Endothelial cell (in vitro differentiated cells): ENCODE measurements at places on chromosomes 3 and 15.
A peak's percentile ranks its signal among the peaks of the same experiment; 100 is the strongest.

DNA sequence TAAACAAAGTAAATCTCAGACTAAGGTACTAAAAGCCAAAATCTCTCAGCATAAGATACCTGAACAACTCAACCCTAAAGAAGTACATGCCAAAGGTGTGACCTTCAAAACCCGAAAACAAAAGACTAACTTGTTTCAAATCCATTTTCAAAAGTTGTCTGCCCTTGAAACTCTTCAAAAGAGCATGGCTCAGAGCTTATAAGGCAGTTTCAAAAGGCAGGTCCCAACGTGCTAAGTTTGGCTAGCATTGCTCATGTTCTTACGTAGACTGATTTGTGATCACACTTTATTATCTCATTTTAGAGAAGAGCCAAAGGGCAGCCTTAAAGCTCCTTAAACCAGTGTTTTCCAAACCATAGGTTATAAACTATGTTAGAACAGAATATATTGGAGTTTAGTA is 112.2 kb downstream of the FEZF2 start:
- H3K27ac ChIP-seq = no peak overlapping the region
- H3K27me3 ChIP-seq = peaks cover 2% of the 10 kb centered on the region
- DNase-seq = no peak
- H3K4me3 ChIP-seq = no peak overlapping the region

DNA sequence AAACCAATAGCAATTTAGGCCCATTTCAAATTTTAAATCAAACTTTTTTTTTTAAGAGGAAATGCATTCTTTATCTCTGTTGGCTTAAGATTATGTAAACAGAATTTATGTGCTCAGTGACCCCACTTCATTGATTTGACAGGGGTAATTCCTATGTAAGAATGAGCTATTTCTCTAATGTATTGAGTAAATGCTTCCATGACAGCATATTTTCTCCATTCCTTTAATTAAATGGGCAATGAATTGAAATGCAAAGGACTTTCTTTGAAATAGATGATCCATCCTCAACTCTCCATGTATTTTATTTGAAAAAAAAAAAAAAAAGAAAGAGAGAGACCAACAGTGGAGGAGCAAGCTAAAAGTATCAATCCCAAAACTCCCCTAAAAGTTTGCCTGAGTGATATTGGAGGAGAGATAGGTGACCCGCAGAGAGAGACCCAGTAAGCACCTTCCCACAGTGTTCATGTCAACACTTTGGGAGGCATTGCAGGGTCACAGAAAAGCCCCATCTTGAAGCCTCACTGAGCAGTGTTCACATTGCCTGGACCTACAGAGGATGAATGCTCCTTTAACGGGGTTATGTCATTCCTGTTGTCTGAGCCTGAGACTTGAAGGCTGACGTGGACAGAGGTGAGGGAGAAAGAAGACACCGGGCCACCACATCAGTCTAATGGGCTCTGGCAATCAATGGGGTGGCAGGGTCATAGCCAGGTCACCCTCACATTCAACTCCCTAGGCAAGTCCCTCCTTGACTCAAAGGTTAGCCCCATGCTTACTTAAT is 176.0 kb downstream of the SHOX2 start:
- H3K4me3 ChIP-seq = no peak overlapping the region
- H3K4me1 ChIP-seq = peaks cover 5% of the 10 kb centered on the region
- H3K36me3 ChIP-seq = no peaks in the 10 kb centered on the region
- no peak for DNase-seq
- H3K27ac ChIP-seq = no peak overlapping the region
- no peaks in the 10 kb centered on the region for H3K27me3 ChIP-seq

- H3K27ac ChIP-seq = no peak overlapping the region
- peaks cover 11% of the 10 kb centered on the region for H3K27me3 ChIP-seq
- peak; percentile 62 for DNase-seq
- peaks cover 20% of the 10 kb centered on the region for H3K4me1 ChIP-seq
- H3K36me3 ChIP-seq = peaks cover 9% of the 10 kb centered on the region
Observed at GRCh38 chr15:29570948-29571791, 251.1 kb downstream of the TJP1 start.

GRCh38 chr3:72630969-72631344 is 217.3 kb downstream of the SHQ1 start:
- H3K27ac ChIP-seq = no peak overlapping the region
- H3K27me3 ChIP-seq = peaks cover 4% of the 10 kb centered on the region
- no peak for DNase-seq
- H3K4me1 ChIP-seq = peaks cover 20% of the 10 kb centered on the region
- H3K36me3 ChIP-seq = no peaks in the 10 kb centered on the region

DNA sequence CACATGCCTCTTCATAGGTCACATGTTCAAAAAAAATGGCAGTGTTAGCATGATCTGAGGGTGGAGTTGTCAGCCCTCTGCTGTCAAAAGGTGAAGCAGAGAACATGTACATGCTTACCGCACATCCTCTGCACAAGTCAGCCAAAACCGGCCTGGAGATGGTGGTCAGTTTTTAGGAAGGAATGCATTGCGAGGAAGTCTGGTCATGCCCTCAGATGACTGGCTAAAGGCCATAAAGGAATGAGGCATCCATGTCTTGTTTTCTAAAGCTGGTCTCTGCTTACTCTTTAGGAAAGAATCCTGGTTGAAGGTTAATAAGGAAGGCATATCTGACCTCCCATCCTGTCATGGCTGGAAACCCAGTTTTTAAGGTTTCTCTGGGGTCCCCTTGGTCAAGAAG is 292.0 kb upstream of the CCDC54 start:
- no peaks in the 10 kb centered on the region for H3K36me3 ChIP-seq
- no peaks in the 10 kb centered on the region for H3K27me3 ChIP-seq
- H3K4me3 ChIP-seq = no peak overlapping the region
- no peak for DNase-seq
- no peak overlapping the region for H3K27ac ChIP-seq

GRCh38 chr3:134624537-134625287 is 26.1 kb downstream of the KY start:
- H3K27me3 ChIP-seq = peaks cover 9% of the 10 kb centered on the region
- H3K4me3 ChIP-seq = no peak overlapping the region
- no peak overlapping the region for H3K27ac ChIP-seq
- no peak for DNase-seq
- H3K36me3 ChIP-seq = no peaks in the 10 kb centered on the region

DNA sequence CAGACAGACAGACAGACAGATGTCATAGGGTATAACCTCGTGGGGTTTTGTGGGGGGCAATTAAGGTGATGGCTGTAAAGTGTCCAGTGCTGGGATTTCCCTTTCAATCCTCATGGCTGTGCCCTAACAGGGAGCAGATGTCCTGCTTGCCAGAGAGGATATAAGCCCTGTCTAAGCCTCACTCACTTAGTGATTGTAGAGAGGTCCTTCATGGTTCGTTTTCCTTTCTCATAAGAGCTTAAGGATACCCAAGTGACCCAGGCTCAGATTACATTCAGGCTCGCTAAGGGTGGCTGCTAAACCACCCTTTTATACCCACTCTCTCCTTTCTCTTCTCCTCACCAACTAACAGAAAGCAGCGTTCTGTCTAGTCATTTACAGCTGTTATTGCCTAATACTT is 19.2 kb downstream of the LYSMD2 start:
- H3K4me1 ChIP-seq = peaks cover 26% of the 10 kb centered on the region
- peaks cover 2% of the 10 kb centered on the region for H3K27me3 ChIP-seq
- no peak overlapping the region for H3K27ac ChIP-seq
- no peak overlapping the region for H3K4me3 ChIP-seq

GRCh38 chr3:134363381-134363755 is 10.9 kb downstream of the AMOTL2 start:
- H3K4me1 ChIP-seq = peaks cover 31% of the 10 kb centered on the region
- peaks cover 49% of the 10 kb centered on the region for H3K36me3 ChIP-seq
- peak overlapping the region; percentile 76 for H3K27ac ChIP-seq
- H3K4me3 ChIP-seq = peak overlapping the region; percentile 84
- DNase-seq = no peak

GRCh38 chr3:118272991-118273390 is 761.7 kb downstream of the IGSF11 start:
- H3K27me3 ChIP-seq = no peaks in the 10 kb centered on the region
- no peak for DNase-seq
- H3K36me3 ChIP-seq = no peaks in the 10 kb centered on the region
- H3K27ac ChIP-seq = no peak overlapping the region
- H3K4me1 ChIP-seq = no peaks in the 10 kb centered on the region

DNA sequence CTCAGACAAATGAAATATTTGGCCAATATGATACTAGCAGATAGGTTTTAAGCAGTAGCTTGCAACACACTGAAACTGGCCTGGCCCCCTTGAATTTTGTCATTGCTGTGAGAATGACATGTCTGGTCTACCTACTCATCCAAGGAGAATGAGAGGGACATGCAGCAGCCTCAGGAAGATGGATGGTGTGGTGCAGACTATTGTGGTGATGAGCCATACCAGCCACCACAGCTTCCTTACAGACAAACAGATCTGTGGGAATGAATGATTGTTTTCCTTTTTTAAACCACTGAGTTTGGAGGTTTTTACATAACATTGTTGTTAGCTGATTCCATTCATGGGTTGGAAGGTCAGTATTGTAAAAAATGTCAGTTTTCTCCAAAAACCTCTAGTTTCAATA is 133.7 kb upstream of the POU1F1 start:
- DNase-seq = no peak
- no peaks in the 10 kb centered on the region for H3K4me1 ChIP-seq
- no peak overlapping the region for H3K4me3 ChIP-seq
- H3K27me3 ChIP-seq = no peaks in the 10 kb centered on the region
- H3K27ac ChIP-seq = no peak overlapping the region
- no peaks in the 10 kb centered on the region for H3K36me3 ChIP-seq

DNA sequence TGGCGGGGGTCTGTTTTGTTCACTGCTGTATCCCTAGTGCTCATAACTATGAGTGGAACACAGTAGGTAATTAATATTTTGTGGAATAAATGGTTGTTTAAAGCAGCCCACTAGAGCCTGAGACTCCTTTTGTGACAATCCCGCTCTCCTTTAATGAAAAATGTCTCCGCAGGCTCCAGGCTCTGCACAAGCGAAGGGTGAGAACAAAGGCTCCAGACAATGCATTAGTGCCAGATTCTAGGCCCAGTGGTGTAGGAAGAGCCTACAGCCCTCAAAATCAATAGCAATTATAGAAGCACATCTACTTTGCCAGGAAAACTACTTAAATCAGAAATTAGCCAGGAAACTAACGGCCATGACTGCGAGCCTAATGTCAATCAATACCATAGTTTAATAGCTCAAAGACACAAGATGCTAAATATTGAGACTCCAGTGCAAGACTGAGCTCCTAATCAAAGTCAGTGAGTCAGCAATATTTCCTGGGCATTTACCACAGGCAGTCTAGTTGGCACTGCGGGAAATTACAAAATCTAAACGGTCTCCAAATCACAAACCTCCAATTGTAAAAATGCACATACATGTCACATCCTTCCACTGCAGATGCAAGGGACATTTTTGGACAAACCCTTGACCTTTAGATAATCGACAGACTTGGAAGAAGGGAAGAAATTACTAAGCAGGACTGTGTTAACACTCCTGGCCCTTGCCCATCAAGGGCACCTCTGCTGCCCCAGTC is 2.3 kb downstream of the ANXA2 start:
- H3K27me3 ChIP-seq = peaks cover 13% of the 10 kb centered on the region
- peaks cover 4% of the 10 kb centered on the region for H3K36me3 ChIP-seq
- no peak overlapping the region for H3K4me3 ChIP-seq
- H3K4me1 ChIP-seq = peaks cover 58% of the 10 kb centered on the region
- no peak for DNase-seq
- H3K27ac ChIP-seq = no peak overlapping the region

GRCh38 chr3:126313580-126314304 is 43.5 kb downstream of the KLF15 start:
- H3K4me1 ChIP-seq = no peaks in the 10 kb centered on the region
- no peaks in the 10 kb centered on the region for H3K36me3 ChIP-seq
- no peak overlapping the region for H3K4me3 ChIP-seq
- no peak for DNase-seq
- H3K27me3 ChIP-seq = peaks cover 8% of the 10 kb centered on the region
- no peak overlapping the region for H3K27ac ChIP-seq

GRCh38 chr3:78974181-78974790 is 793.5 kb downstream of the ROBO1 start:
- H3K27ac ChIP-seq = no peak overlapping the region
- H3K36me3 ChIP-seq = no peaks in the 10 kb centered on the region
- no peak overlapping the region for H3K4me3 ChIP-seq
- peaks cover 34% of the 10 kb centered on the region for H3K4me1 ChIP-seq

DNA sequence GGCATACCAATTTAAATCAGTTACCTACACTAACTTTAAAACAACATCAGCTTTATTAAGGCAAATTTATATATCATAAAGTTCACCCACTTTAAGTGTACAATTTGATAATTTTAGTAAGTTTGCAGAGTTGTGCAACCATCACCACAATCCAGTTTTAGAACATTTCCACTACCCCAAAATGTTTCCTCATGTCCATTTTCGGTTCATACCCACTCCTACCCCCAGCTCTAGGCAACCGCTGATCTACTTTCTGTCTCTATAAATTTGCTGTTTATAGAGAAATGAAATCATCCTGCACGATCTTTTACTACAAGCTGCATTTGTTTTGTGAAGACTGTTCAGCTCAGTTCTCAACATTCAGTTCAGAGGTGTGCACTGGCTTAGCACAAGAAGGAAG is 31.5 kb upstream of the FAM81A start:
- no peak overlapping the region for H3K27ac ChIP-seq
- DNase-seq = no peak
- no peaks in the 10 kb centered on the region for H3K27me3 ChIP-seq
- H3K36me3 ChIP-seq = no peaks in the 10 kb centered on the region
- no peaks in the 10 kb centered on the region for H3K4me1 ChIP-seq

DNA sequence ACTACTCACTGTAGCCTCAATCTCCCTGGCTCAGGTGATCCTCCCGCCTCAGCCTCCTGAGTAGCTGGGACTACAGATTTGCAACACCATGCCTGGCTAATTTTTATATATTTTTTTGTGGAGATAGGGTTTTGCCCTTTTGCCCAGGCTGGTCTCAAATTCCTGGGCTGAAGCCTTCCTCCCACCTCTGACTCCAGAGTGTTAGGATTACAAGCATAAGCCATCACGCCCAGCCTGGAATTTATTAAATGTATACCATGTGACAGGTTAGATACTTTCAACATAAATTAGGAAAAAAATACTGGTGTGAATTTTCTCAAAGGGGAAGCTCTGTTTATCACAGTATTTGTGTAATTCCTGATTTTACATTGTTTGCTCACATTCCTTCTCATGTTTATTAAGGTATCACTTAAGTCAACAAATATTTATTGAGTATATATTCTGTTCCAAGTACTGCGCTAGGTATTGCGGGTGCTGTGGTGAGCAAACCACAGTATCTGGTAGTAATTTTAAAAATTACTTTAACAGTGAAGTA is 24.8 kb downstream of the PPP4R2 start:
- no peaks in the 10 kb centered on the region for H3K27me3 ChIP-seq
- peaks cover 19% of the 10 kb centered on the region for H3K4me1 ChIP-seq
- peak overlapping the region; percentile 24 for H3K27ac ChIP-seq
- DNase-seq = no peak
- H3K4me3 ChIP-seq = no peak overlapping the region

DNA sequence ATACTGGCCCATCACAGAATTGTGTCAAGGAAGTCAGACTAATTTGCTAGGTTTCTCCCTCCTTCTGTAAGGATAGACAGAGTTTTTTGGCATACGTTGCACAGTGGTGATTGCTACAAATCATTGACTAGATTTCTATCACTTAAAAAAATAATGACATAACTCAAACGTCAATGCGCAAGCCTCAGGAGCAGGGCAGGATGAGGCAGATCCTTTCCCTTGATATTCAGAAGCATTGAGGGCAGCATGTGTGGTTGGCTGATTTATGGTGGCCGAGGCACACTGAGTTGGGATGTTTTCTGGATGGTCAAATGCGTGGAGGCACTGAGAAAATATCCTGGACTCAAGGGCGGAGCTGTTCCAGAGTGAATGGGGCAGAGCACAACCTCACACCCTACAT is 14.4 kb downstream of the THSD4 start:
- no peaks in the 10 kb centered on the region for H3K27me3 ChIP-seq
- no peaks in the 10 kb centered on the region for H3K36me3 ChIP-seq
- no peak overlapping the region for H3K27ac ChIP-seq
